ENCODE measurements at places on chromosomes 1 and 21.

DNA sequence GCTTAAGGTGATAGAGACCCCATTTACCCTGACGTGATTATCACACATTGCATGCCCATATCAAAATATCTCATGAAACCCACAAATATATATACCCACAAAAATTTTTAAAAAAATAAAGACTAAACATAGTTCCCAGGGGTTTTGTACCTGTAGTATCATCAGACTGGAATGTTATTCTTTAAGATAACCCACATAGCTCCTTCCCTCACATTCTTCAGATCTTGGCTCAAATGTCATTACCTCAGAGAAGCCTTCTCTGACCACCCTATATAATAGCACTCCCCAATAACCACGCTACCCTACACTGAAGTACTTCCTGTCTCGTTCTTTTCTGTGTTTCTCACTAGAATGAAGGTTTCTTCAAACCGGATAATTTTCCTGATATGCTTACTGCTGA, 138.3 kb upstream of the SNX7 start:
- no peak for DNase-seq

- DNase-seq: no peak
Observed at GRCh38 chr1:110438893-110439292, 12.1 kb upstream of the PROK1 start.

- peak; percentile 75 for DNase-seq
Observed at GRCh38 chr1:206551986-206552326, 44.6 kb downstream of the RASSF5 start.

DNA sequence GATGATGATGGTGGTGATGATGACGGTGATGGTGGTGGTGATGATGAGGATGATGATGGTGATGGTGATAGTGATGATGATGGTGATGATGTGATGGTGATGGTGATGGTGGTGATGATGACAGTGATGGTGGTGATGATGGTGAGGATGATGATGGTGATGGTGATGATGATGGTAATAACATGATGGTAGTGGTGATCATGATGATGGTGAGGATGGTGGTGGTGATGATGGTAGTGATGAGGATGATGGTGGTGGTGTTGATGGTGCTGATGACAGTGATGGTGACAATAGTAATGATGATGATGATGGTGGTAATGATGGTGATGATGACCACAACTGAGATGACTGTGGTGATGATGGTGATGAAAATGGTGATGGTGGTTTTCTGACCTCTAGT, 4.9 kb downstream of the ACTRT2 start:
- DNase-seq: no peak

GRCh38 chr1:174746024-174746808, 253.5 kb upstream of the CACYBP start:
- DNase-seq: no peak

GRCh38 chr1:26754086-26754874, 33.5 kb upstream of the PIGV start:
- DNase-seq: no peak

GRCh38 chr1:189151361-189151760, 1326.3 kb downstream of the BRINP3 start:
- no peak for DNase-seq

DNA sequence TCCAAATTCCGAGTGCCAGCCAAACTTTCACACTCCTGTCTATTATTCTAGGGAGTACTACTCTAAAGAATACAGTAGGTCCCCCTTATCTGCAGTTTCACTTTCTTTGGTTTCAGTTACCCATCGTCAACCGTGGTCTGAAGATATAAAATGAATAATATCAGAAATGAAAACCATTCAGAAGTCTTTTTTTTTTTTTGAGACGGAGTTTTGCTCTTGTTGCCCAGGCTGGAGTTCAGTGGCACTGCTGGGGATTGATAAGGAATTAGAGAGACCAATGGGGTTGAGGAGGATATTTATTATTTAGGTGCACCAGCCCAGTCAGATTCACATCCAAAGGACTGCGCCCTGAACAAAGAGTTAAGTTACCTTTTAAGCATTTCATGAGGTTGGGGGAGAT, 52.9 kb upstream of the SRSF10 start:
- no peak for DNase-seq

DNA sequence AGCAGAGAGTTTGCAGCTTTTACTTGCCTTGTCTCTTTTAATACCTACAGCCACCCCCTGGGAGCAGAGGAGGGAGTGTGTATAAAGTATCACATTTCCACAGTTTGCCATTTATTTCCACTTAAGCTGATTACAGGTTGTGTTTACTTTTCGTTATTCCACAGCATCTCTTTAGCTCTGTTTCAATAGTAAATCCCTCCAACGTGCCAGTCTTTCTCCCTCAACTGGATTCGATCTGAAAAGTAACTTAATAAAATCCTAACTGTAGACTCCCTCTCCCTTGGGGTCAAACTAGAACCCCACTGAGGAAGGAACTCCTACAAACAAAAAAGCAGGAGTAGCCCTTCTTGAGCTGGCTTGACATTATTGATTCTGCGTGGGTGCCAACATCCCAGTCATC, 3.1 kb upstream of the FCGR2A start:
- no peak for DNase-seq

- no peak for DNase-seq
Observed at GRCh38 chr1:203045821-203046594, 19.7 kb downstream of the PPFIA4 start.

- no peak for DNase-seq
Observed at GRCh38 chr1:97144527-97144926, 422.9 kb downstream of the PTBP2 start.

DNA sequence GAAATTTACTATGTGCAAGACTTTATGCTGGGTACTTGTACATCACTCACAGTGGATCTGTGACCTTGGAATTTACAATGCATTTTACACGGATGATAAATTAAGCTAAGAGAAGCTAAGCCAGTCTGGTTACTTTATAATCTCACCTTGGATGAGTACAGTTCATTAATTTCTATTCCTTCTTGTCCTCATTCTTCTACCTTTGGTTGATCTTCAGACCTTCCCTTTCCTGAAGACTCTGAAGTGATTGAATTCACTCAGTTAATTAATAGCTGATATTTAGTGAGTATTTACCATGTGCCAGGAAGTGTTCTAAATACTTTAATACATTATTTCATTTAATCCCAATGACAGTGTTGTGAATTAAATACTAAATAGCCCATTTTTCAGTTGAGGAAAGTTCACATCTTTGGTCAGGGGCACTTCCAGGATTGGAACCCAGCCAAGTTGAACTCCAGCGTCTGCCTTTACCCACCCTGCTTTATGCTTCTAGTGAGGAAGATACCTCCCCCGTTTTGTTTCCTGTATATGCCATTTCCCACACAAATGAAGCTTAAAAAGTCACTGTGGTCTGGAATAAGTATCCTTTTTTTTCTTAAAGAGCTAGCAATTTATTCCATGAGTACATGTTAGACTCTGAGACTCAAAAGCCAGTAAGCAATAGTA, 146.6 kb downstream of the TLR5 start:
- DNase-seq: no peak

DNA sequence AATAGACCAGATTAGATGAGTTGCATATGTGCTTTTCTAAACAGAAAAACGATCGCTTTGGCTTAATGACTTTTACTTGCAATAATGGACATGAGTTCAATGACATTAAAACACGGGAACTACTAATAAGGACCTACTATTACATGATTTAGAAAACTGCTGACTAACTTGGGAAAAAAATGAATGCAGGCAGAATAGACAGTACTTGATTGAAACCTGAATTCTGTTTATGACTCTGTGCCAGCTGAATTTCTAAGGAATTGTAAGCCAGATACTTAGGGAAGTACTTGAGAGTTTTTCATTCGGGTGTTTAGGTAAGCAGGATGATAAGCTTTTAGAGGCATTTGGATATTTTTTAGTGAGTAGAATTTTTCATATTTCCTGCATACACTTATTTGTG, 12.0 kb downstream of the ADGRL2 start:
- no peak for DNase-seq

DNA sequence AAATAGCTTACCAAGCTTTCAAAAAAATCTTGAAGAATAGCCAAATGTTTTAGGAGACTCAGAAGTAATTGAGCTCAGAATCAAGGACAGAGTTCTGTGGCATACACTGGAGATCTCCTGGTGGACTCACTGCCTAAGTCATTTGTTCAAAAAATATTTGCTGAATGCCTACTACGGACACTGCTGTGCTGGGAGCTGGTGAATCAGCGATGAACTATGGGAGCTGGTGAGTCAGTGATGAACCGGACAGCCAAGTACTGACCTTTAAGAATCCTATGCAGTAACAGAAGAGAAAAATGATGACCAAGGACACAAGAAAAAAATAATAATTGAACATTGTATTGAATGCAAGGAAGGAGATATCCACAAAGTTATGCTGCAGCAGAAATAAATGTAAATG, 717.9 kb upstream of the CXADR start:
- no peak for DNase-seq

All from T-helper 2 cell treated with Interferon-gamma antibody and Interleukin-4, amounts not matched to agents 5 μg/mL and 100 μg/mL, for 36 hours (primary cell).